Right atrium auricular region (tissue), 2 donors: ENCODE measurements at places on chromosomes 4 and X.

DNA sequence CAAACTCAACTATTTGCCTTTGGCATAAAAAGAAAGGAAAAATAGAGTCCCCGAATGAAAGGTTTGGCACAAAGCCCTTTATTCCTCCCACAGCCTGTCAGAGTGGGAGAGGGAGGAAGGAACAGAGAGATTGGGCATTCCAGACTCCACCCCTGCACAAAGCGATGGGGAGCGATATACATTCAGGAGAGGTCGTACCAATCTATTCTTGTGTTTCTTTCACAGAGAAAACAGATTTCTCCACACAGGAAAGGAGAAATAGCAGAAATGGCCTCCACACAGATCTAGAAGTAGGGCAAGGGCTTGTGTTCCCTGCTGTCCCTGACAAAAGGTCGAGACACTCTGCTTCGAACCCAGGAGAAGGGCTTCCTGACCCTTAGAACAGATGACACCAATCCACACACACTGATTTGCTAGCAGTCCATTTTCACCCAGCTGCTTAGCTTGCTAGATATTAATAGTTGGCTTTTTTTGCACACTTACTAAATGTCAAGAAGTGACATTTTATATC, 197.4 kb downstream of the MAML3 start:
- DNase-seq, result no peak

GRCh38 chr4:38917481-38918025, 49.9 kb downstream of the FAM114A1 start:
- no peak for DNase-seq

DNA sequence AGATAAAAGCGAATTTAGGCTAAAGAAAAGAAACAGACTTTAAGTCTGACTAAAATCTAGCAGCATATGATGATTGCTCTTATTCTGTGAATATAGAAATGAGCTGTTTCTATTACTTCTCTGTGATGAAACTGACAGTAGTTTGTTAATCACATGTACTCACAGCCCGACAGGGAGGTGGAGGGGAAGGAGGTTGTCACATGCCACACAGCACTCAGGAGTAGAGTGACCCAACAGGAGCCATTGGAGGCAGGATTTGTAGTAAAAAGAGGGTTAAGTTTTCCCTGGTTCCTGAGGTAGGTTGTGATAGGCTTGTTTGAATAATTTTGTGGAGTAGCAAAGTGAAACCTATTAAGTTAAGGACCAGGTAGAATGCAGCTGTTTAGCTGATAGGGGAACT, 495.9 kb downstream of the CENPC start:
- no peak for DNase-seq

GRCh38 chr4:128879283-128879682, 69.8 kb downstream of the JADE1 start:
- no peak for DNase-seq

- DNase-seq, result no peak
Measured at GRCh38 chrX:78708262-78708661, 39.3 kb upstream of the LPAR4 start.

DNA sequence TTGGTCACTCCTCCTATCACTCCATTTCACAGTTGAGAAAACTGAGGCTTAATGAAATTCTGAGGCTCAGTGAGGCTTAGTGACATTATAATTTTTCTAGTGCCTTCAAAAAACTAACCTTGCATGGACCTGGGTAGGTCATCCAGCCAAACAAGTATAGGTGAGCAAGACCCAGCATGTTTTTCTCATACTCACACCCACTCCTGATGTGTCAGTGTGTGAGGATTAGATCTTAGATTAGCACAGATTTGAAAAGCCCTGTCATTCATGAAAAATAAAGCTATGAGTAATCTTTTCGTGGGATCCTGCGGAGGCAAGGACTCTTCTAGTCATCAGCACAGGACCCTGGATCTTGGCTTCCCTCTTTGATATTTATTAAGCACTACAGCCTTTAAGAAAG, 146.7 kb downstream of the CHIC2 start:
- no peak for DNase-seq

- DNase-seq, result no peak
Measured at GRCh38 chr4:3469386-3470243, 6.5 kb downstream of the DOK7 start.

GRCh38 chr4:8548731-8549351, 31.4 kb upstream of the GPR78 start:
- no peak for DNase-seq

DNA sequence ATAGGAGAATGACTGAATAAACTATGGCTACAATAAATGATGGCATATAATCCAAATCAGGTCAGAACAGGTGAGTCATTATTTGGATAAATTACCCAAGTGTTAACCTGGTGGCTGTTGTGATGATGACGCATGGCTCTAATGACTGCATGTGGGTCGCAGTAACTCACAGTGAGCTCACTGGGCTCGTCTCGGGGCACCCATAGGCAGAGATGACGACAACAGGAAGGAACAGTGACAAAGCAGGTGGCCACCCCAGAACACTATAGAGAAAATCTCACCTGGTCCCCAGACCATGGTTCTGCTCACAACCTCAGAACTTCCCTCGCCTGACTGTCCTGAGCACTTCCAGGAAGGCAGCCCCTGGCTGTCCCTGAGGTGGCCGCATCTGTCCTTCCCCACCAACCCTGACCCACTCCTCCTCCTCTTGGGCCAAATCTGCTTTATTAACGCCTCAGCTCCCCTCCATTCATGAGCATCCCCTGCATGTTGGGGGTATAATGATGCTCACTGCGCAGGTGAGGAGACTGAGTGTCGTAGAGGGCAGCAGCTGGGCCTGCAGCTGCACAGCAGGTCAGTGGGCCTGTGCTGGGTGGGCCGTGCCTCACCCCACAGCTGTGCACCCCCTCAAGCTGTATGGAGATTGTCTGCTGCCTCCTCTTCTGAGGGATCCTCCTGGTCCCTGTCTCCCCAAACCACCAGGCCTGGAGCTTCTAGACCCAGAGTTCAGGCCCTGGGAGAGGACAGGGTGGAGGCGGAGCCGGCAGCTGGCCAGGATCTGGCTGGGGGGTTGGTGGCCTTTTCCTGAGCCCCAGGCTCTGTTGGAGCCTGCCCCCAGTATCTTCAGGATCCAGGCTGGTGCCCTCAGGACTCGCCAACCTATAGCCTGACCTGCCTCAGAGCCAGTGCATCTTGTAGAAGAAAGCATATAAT, 30.9 kb upstream of the FAM156A start:
- peak; percentile 38 for DNase-seq

DNA sequence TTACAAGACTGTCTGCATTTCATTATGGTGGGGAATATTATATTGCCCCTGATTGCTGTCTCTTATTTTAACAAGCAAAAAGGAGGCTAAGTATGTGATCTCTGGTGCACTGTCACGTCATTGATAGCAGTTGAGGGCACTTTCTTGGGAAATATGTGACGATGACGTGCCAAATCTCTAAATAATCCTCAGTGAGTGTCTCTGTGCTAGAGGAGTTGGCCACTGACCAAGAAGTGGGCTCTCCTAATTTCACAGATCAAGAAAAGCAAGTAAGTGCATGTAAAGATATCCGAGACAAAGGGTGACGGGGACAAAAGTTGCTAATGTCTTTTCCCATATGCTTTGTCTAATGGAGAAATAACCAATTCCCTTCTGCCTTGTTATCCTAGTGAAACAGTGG, 487.4 kb upstream of the TENM3 start:
- no peak for DNase-seq

DNA sequence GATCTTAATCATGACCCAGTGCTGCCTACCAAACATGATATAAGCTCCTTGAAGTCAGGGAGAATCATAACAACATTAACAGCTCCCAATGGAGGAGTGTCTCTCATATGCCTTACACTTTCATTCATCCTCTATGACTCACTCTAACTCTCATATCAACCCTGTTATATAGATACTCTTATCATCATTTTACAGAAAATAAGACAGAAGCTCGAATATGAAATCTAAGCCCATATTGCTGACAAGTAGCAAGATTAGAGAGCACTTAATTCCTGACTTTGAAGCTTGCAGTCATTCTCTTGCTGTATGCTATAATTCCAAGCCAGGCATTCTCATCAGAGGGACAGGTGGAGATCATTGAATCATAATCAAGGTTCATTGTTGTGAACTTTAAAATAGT, 476.7 kb upstream of the ATOH1 start:
- no peak for DNase-seq

GRCh38 chr4:84582988-84583875, at the start of gene CDS1:
Gene CDS1, plus strand, starts transcription at chr4:84583127. Its CDS starts 275 bp downstream, at chr4:84583402.
- DNase-seq, result no peak

GRCh38 chr4:60619531-60620305, 580.4 kb upstream of the ADGRL3 start:
- DNase-seq, result no peak

GRCh38 chr4:20832826-20833225, 132.6 kb downstream of the PACRGL start:
- no peak for DNase-seq

GRCh38 chr4:162115333-162115732, 48.5 kb downstream of the FSTL5 start:
- DNase-seq, result no peak

DNA sequence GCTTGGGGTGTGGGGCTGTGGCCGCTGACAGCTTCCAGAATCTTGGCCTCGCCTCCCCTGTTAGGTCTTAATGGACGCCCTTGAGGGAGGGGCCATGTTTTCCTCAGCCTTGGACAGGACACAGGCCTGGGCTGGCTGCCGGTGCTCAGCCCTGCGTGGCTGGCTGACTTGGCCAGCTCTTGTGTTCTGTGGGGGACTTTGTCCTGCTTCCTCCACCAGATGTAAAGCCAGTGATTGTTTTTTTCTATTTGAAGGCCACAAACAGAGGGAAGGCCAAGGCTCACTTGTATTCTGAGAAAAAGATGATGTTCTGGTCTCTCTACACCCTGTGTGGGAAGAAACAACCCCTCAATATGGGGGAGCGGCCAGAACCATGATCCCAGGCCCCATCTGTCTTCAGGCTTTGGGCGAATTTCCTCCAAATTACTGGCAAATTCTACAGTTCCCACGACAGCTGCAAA, 71.3 kb downstream of the HTRA3 start:
- peak; percentile 87 for DNase-seq

- DNase-seq, result no peak
Measured at GRCh38 chrX:69203638-69204037, 38.4 kb upstream of the PJA1 start.

DNA sequence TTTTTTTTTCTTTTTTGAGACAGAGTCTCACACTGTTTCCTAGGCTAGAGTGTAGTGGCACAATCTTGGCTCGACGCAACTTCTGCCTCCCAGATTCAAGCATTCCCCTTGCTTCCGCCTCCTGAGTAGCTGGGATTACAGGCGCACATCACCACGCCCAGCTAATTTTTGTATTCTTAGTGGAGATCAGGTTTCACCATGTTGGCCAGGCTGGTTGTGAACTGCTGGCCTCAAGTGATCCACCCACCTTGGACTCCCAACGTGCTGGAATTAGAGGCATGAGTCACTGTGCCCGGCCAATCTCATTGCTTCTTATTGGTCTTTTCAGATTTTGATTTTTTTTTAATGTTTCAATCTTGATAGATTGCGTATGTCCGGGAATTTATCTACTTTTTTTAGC, 124.4 kb downstream of the NBDY start:
- DNase-seq, result no peak

- no peak for DNase-seq
Measured at GRCh38 chr4:83046693-83047473, 11.9 kb downstream of the COPS4 start.

DNA sequence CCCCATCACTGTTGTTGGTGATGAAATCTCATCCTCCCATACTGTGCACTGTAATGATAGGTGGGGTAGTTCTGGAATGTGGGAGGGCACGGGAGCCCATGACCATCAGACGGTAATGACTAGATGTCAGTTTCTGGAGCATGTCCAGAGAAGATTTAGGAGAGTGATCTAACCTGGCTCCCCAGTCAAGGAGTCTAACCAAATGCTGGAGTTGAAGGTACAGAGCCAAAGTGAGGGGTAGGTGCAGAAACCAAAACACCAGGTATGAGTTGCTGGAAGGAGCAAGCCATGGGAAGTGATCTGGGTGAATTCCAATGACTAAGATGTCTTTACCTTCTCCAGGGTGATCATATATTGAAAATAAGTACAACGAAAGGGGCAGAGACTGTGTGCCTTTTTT, 296.9 kb downstream of the INPP4B start:
- no peak for DNase-seq

DNA sequence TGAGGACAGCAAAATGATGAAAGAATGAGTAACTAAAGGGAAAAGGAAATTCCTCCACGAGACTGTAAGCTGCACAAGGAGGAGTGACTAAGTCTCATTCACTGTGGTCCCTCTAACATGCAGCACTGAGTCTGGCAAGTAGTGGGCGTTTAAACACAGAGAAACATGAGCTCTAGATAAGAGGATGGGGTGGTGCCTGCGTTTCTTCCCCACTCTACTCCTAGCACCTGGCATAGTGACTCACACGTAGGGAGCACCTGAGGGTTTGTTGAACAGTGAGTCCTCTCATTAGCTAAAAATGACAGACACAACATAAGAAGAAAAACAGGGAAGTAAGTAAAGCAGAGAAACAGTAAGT, 105.8 kb upstream of the CBR4 start:
- no peak for DNase-seq

GRCh38 chrX:11941571-11941970, 183.5 kb downstream of the MSL3 start:
- no peak for DNase-seq

- DNase-seq, result no peak
Measured at GRCh38 chr4:115780268-115780667, 666.8 kb upstream of the NDST4 start.

- no peak for DNase-seq
Measured at GRCh38 chr4:33974270-33974669, 2270.0 kb downstream of the ARAP2 start.

DNA sequence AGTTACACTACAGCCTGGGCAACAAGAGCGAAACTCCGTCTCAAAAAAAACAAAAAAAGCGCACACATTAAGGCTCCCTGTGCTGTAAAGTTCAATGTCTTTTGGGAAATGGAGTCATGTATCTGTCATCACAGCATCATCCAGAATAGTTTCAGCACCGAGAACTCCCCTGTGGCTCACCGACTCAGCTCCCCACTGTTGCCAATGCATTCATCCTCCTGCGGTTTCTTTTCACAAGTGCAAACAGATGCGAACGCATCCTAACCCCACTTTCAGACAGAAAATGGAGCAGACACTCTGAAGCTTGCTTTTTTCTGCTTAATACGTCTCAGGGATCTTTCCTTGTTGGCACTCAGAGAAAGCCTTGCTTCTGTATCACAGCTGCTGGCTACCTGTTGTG, 13.8 kb upstream of the SH3TC1 start:
- no peak for DNase-seq

DNA sequence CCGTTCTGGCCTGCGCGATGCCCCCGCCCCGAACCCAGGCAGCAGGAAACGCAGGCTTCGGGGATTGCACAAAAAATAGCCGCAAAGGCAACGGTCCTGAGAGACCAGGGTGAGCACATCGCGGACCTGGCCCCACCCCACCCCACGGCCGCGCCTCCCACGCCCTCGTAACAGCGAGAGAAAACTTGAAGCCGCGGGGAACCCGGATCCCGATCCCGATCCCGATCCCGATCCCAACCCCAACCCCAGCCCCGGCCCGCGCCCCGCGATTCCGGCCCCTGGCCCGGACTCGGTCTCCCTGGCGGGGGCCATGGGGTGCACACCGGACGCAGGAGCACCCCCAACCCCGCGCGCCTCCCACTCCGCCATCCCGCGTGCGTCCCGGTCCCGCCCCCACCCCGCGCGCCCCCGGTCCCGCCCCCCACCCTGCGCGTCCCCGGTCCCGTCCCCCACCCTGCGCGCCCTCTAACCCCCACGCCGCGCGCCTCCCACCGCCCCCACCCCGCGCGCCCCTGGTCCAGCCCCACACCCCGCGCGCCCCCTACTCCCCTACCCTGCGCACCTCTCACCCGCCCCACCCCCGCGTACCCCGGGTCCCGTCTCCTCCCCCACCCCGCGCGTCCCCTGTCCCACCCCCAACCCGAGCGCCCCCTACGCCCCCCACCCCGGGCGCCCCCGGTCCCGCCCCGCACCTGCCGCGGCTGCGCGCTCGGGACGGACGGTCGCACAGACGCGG, 29.0 kb downstream of the NOP14 start:
- peak; percentile 83 for DNase-seq
